ENCODE measurements at places on chromosomes 12 and 14. TPM values are rescaled to one million over a fixed set of nuclear protein-coding genes. Genes with fewer than 3 reads are reported as not detected.

GRCh38 chr14:59123975-59124374 lies 64.5 kb upstream of the DAAM1 start:
- no peaks in the 10 kb centered on the region for H3K36me3 ChIP-seq
- no peak overlapping the region for H3K4me3 ChIP-seq
- no peak for DNase-seq
- no peaks in the 10 kb centered on the region for H3K4me1 ChIP-seq

The EXOC5 gene
- 51.8 TPM for total RNA-seq

DNA sequence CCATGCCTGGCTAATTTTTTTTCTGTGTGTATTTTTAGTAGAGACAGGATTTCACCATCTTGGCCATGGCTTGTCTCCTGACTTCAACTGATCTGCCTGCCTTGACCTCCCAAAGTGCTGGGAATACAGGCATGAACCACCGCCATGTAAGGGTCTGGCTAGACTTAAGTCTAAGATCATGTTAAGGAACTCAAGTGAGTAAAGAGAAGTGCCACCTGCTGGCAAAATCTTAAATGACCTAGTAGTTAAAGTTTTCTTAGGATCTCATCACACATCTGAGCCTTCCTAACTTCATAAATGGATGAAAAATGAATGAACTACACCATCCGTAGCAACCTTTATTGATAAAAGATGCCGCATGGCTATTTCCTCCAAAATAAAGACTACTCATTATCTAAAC lies 1.7 kb upstream of the C12orf56 start:
- H3K27me3 ChIP-seq: peaks cover 17% of the 10 kb centered on the region
- H3K36me3 ChIP-seq: no peaks in the 10 kb centered on the region
- H3K27ac ChIP-seq: no peak overlapping the region
- H3K4me1 ChIP-seq: peaks cover 8% of the 10 kb centered on the region
- peak; percentile 53 for DNase-seq

- H3K36me3 ChIP-seq: no peaks in the 10 kb centered on the region
- peaks cover 9% of the 10 kb centered on the region for H3K4me1 ChIP-seq
- no peak overlapping the region for H3K4me3 ChIP-seq
- no peak for DNase-seq
- no peaks in the 10 kb centered on the region for H3K27me3 ChIP-seq
Observed at GRCh38 chr12:12654691-12655460, 41.1 kb downstream of the GPR19 start.

The TAS2R19 gene
- total RNA-seq: not detected

The ACOT4 gene
- total RNA-seq: 1.3 TPM

DNA sequence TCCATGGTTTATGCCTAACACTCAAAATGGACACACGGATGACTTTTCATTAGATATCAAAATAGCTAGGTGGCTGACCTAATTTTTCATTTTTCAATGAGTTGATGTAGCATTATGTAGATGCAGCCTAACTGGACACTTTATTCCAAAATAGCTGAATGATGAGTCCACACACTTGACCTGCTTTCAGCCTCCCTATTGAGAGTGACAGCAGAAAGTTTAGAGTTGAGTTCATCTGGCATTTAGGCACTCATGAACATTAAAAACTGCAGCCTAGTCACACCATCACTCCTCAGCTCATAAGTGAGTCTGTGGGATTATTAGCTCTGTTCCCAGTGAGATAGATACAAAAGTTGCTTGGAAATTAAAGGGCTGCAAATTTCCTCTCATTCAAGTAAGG lies 307.3 kb upstream of the PRKD1 start:
- DNase-seq: no peak
- no peaks in the 10 kb centered on the region for H3K4me1 ChIP-seq
- no peak overlapping the region for H3K27ac ChIP-seq
- H3K36me3 ChIP-seq: no peaks in the 10 kb centered on the region
- no peak overlapping the region for H3K4me3 ChIP-seq

GRCh38 chr14:29913566-29913965 lies 14.1 kb downstream of the PRKD1 start:
- no peaks in the 10 kb centered on the region for H3K27me3 ChIP-seq
- H3K27ac ChIP-seq: no peak overlapping the region

The REP15 gene
- 16.5 TPM for total RNA-seq

- no peaks in the 10 kb centered on the region for H3K36me3 ChIP-seq
- H3K27ac ChIP-seq: no peak overlapping the region
- H3K27me3 ChIP-seq: no peaks in the 10 kb centered on the region
- DNase-seq: peak; percentile 72
- H3K4me3 ChIP-seq: no peak overlapping the region
- H3K4me1 ChIP-seq: peaks cover 27% of the 10 kb centered on the region
Observed at GRCh38 chr12:45674181-45674977, 55.1 kb upstream of the ARID2 start.

The CCDC38 gene
- not detected for total RNA-seq

The TRIM9 gene
- 1.9 TPM for total RNA-seq

The GLT8D2 gene
- 3.0 TPM for total RNA-seq

The MYBPC1 gene
- not detected for total RNA-seq

GRCh38 chr14:30225176-30225575 lies 297.5 kb upstream of the PRKD1 start:
- H3K27me3 ChIP-seq: no peaks in the 10 kb centered on the region
- H3K36me3 ChIP-seq: no peaks in the 10 kb centered on the region
- no peak for DNase-seq
- H3K4me1 ChIP-seq: peaks cover 32% of the 10 kb centered on the region
- H3K27ac ChIP-seq: no peak overlapping the region
- no peak overlapping the region for H3K4me3 ChIP-seq

DNA sequence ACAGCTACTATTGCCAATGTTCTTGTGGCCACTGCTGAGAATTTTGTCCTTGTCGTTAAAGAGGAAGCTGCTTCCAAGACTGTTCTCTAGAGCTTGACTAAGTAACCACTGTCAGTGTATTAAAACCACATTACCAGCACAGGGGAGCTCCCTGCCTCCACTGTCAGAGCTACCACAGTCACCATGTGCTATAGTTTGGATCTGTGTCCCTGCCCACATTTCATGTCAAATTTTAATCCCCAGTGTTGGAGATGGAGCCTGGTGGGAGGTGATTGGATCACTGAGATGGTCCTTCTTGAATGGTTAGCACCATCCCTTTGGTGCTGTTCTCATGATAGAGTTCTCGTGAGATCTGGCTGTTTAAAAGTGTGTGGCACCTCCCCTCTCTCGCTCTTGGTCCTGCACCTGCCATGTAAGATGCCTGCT lies 23.2 kb upstream of the RAP1B start:
- no peaks in the 10 kb centered on the region for H3K27me3 ChIP-seq
- H3K36me3 ChIP-seq: no peaks in the 10 kb centered on the region
- H3K27ac ChIP-seq: no peak overlapping the region
- H3K4me3 ChIP-seq: no peak overlapping the region
- peak; percentile 29 for DNase-seq

DNA sequence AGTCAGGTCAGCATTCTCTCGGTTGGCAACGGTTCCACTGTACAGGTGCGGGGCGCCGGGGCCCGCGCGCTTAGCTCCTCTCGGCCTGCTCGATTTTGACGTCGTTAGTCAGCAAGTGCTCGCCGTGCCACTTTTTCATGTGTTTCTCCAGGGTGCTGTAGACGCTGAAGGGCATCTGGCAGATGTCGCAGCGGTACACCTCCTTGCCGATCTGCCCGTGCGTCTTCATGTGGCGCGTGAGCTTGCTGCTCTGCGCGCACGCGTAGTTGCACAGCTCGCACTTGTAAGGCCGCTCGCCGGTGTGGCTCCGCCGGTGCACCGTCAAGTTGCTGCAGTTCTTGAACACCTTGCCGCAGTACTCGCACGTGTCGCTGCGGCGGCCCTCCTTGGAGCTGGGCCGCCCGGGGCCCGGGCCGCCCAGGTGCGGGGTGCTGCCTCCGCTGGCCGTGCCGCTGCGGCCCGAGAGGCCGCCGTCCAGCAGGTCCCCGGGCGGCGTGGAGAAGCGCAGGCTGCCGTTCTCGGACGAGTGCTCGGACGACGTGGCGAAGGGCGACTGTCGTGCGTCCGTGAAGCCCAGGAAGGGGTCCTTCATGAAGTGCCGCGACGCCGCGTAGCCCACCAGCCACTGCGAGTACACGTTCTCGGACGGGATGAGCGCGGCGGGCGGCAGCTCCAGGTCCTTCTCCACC lies 97.8 kb downstream of the BCL11B start:
- H3K27me3 ChIP-seq: no peaks in the 10 kb centered on the region
- no peak overlapping the region for H3K4me3 ChIP-seq
- H3K4me1 ChIP-seq: no peaks in the 10 kb centered on the region
- no peak overlapping the region for H3K27ac ChIP-seq
- no peak for DNase-seq

GRCh38 chr14:33408291-33408690 lies 469.6 kb downstream of the NPAS3 start:
- no peaks in the 10 kb centered on the region for H3K27me3 ChIP-seq
- no peaks in the 10 kb centered on the region for H3K36me3 ChIP-seq
- no peak overlapping the region for H3K4me3 ChIP-seq
- H3K27ac ChIP-seq: no peak overlapping the region
- no peak for DNase-seq
- no peaks in the 10 kb centered on the region for H3K4me1 ChIP-seq

- H3K4me3 ChIP-seq: no peak overlapping the region
- peaks cover 14% of the 10 kb centered on the region for H3K4me1 ChIP-seq
- no peaks in the 10 kb centered on the region for H3K27me3 ChIP-seq
- DNase-seq: no peak
Observed at GRCh38 chr12:131002216-131002631, 48.5 kb downstream of the ADGRD1 start.

DNA sequence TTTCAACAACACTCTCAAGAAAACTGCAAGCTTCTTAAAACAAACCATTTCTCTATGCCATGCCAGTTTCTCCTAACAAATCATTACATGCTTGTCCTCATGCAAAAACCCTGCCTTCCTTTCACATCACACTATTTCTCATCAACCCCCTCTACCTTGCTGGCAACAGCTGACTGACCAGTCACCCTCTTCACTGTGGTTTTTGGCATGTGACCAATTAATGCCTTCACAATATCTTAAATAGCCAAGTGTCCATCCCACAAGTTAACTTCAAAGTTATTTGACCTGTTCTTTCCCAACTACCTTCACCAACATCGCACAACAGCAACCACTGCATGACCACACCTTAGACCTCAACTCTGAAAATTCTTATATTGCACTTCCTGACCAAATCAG lies 159.6 kb downstream of the CEP128 start:
- H3K4me1 ChIP-seq: no peaks in the 10 kb centered on the region
- H3K27me3 ChIP-seq: no peaks in the 10 kb centered on the region
- H3K27ac ChIP-seq: no peak overlapping the region

The MGST1 gene
- total RNA-seq: 67.8 TPM

The RTL1 gene
- total RNA-seq: not detected

GRCh38 chr12:79006306-79006705 lies 141.7 kb downstream of the SYT1 start:
- no peak overlapping the region for H3K27ac ChIP-seq
- no peaks in the 10 kb centered on the region for H3K36me3 ChIP-seq
- no peak overlapping the region for H3K4me3 ChIP-seq
- no peak for DNase-seq
- H3K4me1 ChIP-seq: no peaks in the 10 kb centered on the region

DNA sequence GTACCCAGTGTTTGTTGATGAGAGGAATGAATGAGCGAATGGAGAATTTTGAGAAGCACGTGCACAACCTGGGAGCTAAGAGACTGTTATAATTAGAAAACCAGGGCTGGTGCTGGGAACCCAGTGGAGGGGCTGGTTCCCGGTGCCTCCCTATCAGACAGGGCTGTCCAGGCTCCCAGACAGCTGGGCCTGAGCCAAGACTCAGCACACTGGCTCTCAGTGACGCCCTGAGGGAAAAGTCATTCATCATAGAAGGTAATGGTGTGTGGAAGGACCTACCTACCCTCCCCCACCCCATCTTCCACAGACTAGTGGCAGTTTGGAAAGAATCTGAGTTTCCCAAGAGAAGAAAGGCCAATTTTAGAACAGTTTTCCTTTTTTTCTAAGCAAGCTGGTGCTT lies 34.7 kb downstream of the KCNA5 start:
- H3K4me1 ChIP-seq: peaks cover 19% of the 10 kb centered on the region
- no peak overlapping the region for H3K27ac ChIP-seq
- H3K4me3 ChIP-seq: no peak overlapping the region
- no peaks in the 10 kb centered on the region for H3K27me3 ChIP-seq
- DNase-seq: no peak

DNA sequence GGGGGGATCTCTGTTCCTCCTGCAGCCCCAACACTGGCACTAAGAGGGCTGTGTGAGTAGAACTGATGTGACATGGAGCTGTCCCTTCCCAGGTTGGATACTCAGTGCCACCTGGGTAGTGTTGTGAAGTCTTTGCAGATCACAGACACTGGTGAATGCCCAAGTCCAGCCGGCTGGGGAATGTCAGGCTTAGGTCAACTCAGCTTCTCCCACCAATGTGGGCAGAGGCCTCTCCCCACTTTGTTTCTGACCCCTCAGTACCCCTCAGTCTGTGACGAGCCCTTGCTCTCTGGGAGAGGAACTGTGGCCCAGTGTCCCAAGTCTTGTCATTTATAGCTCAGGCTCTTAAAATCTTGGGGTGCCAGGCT lies 11.3 kb downstream of the SLC25A29 start:
- peaks cover 39% of the 10 kb centered on the region for H3K36me3 ChIP-seq
- H3K4me1 ChIP-seq: peaks cover 16% of the 10 kb centered on the region
- DNase-seq: peak; percentile 1
- no peak overlapping the region for H3K4me3 ChIP-seq
- H3K27ac ChIP-seq: no peak overlapping the region
- H3K27me3 ChIP-seq: no peaks in the 10 kb centered on the region

DNA sequence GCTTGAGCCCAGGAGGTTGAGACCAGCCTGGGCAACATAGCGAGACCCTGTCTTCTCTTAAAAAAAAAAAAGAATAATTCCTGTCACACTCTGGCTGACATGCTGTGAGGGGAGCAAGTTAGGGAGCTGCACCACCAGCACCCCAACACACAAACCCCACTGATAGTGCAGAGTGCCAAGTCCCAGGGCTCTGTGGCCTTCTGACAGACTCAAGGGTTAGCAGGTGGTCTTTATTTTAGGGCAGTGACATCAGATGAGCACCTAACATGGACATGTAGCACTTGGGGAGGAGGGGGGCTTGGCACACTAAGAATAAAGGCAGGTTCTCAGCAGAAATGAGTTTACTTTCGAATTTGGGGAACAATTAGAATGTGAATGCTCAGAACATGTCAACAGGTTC lies 6.8 kb downstream of the USP5 start:
- no peak overlapping the region for H3K27ac ChIP-seq
- H3K27me3 ChIP-seq: no peaks in the 10 kb centered on the region
- peaks cover 10% of the 10 kb centered on the region for H3K4me1 ChIP-seq
- DNase-seq: no peak

- DNase-seq: no peak
- no peak overlapping the region for H3K4me3 ChIP-seq
- H3K4me1 ChIP-seq: no peaks in the 10 kb centered on the region
Observed at GRCh38 chr12:84596266-84596665, 316.3 kb downstream of the SLC6A15 start.
